Stimulated activated CD8-positive, alpha-beta memory T cell treated with anti-CD3 and anti-CD28 coated beads, Interleukin-4, amount 100 ng/mL, for 1 hour (primary cell): ENCODE measurements at places on chromosomes 6 and 20.

- no peak for DNase-seq
These were observed 128.5 kb downstream of the ALDH8A1 start for GRCh38 chr6:134821397-134821796.

- no peak for DNase-seq
These were observed 2.5 kb downstream of the GTF2H5 start for GRCh38 chr6:158170656-158171081.

DNA sequence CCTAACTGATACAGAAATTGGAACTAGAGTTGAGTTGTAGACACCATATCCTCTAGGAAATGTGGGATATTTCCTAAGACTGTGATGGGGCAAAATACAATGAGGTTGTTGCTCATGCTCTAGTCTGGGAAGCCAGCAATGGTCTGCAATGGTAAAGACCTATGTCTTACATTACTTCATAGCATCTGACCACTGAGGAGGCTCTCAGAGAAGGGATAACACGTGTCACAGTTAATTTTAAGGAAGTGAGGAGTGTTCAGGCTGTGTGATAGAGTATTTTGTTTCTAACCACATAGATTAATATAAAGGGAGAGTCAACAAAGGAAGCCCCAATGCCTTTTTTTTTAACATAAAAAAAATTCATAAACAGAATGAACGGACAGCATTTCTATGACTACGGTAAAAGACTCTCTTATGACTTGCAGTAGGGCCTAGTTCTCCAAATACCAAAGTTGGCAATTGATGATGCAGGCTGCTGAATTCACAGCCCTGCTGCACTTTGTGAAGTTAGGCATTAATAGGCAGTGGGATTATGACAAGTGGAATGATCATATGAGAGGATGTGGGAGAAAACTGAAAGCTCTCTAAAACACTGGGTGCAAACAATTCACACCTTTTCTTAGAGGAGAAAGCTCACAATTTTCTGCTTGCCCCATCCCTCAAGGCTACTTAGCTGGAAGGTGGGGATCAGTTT lies 13.7 kb downstream of the KCNS1 start:
- DNase-seq, result no peak

GRCh38 chr20:364905-365794 lies 15.4 kb upstream of the TRIB3 start:
- DNase-seq, result no peak

GRCh38 chr20:43238833-43239232 lies 49.1 kb upstream of the PTPRT start:
- no peak for DNase-seq

DNA sequence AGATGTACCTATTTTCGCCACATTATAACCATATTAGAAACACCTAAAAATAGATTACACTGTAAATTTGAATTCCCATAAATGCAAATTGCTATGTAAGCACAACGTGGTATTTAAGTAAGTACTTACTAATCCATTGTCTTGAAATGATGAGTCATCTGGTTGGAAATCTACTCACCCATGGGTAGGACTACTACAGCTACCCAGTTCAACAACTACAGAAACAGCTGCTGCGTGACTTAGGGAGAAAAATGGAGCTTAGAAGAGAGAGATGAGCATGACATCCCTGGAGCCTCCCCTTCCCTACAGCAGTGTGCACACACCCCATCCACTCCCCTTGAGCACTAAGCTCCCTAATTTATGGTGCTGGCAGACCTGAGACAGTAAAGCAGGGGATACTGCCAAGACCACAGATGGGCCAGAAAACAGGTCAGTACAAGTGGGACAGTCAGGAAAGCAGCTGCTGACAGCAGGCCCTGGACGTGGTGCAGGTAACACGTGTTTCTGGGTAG lies 26.9 kb downstream of the RRAGD start:
- DNase-seq, result no peak

GRCh38 chr6:54846243-54846856 lies at the start of gene FAM83B:
TSS of gene FAM83B (plus strand) at chr6:54846771. CDS start at chr6:54870247, 23,476 bp downstream.
- no peak for DNase-seq

DNA sequence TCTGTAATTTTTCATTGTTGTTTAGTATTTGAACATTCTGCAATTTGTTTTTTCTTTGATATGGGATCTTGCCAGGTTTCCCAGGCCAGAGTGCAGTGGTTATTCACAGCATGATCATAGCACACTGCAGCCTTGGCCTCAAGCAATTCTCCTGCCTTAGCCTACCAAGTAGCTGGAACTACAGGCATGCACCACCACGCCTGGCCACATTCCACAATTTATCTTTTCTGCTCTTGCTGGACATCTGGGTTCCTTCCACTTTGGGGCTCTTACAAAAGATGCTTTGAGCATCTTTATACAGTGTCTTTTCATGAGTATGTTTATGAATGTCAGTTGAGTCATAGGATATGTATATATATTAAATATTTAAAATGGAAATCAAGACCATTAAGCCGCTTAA lies 42.0 kb downstream of the PGM3 start:
- no peak for DNase-seq

DNA sequence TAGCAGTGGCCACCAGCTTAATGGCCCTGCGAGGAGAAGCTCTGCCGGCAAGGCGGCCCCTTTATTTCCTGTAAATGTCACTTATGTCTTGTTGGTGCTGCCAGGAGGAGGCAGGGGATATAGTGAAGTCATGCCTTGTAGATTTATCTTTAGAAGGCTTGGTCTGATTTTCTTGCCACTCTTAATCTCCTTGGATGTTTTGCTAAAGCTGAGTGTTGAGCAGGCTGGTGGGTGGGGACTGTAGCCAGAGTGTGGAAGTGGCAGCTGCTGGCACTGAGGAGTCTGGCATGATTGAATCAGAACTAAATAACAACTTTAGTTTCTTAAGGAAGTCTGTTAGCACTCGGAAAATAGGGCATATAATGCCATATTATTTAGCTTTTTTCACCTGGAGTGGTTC lies 77.9 kb downstream of the PHF20 start:
- DNase-seq, result no peak

DNA sequence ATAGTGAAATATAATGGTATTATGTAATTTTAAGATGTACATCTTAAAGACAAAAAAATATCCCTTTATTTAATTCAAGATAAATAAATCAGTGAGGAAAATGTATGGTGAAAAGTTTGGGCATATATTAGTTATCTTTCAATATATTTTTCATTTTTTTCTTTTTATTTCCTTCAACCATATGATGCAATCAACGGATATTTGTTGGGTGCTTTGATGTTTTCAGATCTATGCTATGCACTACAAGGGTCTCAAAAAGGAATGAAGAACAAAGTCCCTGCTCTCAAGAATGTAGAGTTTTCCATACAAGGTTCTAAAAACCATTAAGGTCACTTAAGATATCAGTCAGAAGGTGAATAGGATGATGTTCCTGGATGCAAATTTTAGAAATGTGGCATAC lies 258.0 kb downstream of the KHDC1L start:
- no peak for DNase-seq

DNA sequence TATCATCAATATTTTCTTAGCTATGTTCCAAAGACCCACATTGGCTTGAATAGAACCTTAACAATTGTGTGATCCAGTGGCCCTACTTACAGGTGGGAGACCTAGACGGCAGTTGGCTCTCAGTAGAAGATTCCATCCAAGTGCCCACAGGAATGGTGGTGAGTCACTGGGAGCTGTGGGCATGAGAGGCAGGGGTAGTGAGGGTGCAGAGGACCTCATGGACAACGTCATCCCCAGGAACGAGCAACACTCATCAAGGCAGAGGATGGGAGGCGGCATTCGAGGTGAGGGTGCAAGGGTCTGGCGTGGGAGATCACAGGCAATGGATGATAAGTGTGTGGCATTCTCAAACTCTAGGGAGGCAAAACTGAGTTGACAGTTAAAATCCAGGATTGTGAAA lies 17.5 kb upstream of the SPO11 start:
- no peak for DNase-seq

DNA sequence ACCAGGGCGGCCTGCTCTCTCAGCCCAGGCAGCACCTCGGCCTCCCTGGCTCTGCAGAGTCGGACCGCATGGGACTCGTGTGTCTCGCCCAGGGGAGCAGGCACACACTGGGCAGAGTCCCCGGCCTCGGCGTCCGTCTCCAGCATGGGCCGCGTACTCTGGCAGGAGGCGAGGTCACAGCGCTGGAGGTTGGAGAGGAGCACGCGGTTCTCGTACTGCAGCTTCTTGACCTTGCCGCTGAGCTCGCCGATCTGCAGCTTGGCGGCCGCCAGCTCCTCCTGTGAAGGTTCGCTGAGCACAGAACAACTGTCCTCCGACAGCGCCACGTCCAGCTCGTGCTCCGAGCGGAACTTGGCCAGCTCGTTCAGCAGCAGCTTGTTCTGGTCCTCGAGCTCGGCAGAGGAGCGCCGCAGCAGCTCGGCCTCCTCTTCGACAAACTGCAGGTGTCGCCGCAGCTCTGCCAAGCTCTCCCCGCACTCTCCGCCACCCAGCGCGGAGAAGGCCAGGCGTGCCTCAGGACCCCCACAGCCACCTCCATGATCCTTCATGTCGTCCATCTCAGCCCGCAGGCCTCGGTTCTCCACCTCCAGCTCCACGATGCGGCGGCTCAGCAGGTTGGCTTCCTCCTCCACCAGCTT lies 42.0 kb upstream of the DSN1 start:
- DNase-seq, result no peak

GRCh38 chr20:49345524-49345923 lies 67.7 kb upstream of the ZNFX1 start:
- DNase-seq, result no peak

DNA sequence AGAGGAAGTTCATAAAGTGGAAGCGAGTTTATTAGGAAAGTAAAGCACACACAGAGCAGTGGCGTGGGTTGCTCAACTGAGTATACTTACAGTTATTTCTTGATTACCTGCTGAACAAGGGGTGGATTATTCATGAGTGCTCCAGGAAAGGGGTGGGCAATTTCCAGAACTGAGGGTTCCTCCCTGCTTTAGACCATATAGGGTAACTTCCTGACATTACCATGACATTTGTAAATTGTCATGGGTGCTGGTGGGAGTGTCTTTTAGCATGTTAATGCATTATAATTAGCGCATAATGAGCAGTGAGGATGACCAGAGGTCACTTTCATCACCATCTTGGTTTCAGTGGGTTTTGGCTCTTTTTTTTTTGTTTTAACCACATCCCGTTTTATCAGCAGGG lies 29.8 kb downstream of the PDYN start:
- no peak for DNase-seq

- no peak for DNase-seq
These were observed 643.8 kb downstream of the HDGFL1 start for GRCh38 chr6:23213193-23213592.

DNA sequence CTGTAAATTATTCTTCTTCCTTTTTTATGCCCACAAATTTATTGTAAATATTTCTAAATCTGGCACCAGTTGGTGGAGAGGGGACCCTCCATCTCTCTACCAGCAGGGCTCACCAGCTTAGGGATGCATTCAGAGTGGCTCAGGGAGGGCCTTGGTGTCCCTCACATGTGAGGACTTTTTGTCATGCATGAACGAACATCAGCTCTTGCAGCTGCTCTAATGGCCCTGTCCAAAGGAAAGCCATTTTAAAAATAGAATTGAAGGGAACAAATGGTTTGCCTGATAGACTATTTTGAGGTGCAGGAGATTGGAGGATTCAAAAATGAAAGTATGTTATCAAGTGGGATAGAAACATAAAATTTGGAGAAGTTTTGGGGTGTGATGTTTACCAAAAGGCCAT lies 37.5 kb upstream of the KLHL31 start:
- DNase-seq, result no peak

DNA sequence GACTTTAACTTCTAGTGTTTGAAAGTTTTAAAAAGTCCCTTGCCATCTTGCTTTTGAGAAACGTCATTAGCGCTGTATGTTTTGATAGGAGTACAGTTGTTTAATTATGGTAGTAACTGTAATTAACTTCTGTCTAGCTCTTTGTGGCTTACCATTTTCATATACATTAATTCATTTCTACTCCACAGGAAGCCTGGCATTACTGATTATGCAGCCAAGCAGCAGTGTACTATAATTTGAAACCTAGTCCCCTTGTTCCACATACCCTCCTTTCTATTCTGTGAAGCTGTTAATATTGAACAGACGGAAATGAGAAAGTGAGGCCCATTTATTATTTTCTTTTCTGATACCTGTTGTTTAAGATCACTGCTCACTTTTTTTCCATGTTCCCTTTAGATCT lies 235.4 kb downstream of the CDKAL1 start:
- no peak for DNase-seq

GRCh38 chr6:140921366-140922226 lies 1211.1 kb upstream of the GJE1 start:
- no peak for DNase-seq

DNA sequence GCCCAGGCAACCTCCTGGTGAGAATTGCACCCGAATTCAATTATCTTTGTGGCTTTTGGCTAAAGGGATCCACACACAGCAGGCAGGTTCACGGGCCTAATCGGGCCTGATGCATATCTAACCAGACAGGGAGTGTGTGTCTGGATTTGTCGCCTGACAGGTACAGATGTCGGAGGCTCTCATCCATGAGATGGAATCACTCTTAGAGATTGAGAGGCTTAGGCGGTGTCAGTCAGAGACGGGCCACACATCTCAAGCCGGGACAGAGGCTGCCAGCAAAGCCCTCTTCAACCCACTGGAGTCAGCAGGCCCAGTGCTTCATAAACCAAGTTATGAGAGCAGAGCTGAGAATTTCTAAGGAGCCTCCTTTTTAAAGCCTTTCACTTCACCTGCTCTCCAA lies 247.0 kb downstream of the LRFN2 start:
- no peak for DNase-seq

GRCh38 chr6:120965814-120966213 lies 368.5 kb downstream of the TBC1D32 start:
- no peak for DNase-seq

- DNase-seq, result no peak
These were observed 20.5 kb downstream of the UBE2V1 start for GRCh38 chr20:50092436-50092835.

DNA sequence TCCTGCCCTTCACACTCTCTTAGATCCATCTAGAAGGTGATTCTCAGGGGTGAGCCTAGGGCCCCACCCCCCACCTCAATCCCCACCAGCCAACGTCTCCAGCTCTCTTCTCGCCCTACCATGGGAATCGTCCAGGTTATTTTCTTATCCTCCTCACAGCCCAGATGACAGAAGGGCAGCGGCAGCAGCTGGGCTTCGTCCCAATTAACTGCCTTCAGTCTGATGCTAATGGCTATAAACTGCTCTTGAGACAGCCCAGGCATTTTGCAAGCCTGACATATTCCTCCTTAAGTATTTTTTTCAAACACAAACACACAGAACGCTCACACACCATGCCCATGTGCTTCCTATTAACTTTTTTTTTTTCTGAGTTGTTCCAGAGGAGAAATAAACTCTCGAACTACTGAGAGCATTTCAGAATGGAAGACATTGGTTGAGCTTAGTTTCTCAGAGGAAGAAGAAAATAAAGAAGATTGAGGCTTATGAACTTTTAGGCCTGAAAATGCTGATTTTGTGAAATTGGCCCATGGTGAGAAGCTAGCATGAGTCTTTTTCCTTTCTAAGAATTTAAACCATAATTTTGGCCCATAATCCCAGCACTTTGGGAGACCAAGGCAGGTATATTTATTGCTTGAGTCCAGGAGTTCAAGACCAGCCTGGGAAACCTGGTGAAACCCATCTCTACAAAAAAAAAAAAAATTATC lies 124.6 kb downstream of the EYA2 start:
- DNase-seq, result no peak
